Breast epithelium (tissue), 4 donors: ENCODE measurements at places on chromosomes 11 and 22. TPM values are rescaled to one million over a fixed set of nuclear protein-coding genes. Genes with fewer than 3 reads are reported as not detected.
A peak's percentile ranks its signal among the peaks of the same experiment; 100 is the strongest.

Gene SCARF2
- total RNA-seq = 14.7 TPM

DNA sequence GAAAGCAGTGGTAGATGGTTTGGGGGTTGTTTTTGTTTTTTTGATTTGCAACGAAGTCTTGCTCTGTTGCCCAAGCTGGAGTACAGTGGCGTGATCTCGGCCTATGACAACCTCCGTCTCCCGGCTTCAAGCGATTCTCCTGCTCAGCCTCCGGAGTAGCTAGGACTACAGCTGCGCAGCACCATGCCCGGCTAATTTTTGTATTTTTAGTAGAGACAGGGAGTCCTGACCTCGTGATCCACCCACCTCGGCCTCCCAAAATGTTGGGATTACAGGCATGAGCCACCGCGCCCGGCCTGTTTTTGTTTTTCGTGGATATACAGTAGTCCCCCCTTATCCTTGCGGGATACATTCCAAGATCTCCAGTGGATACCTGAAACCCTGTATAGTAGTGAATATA is 6.6 kb downstream of the EP300 start:
- DNase-seq = no peak
- H3K36me3 ChIP-seq = no peaks in the 10 kb centered on the region
- H3K27me3 ChIP-seq = no peaks in the 10 kb centered on the region
- H3K27ac ChIP-seq = no peak overlapping the region
- H3K4me1 ChIP-seq = peaks cover 4% of the 10 kb centered on the region
- H3K4me3 ChIP-seq = no peak overlapping the region

- no peaks in the 10 kb centered on the region for H3K4me1 ChIP-seq
- no peak overlapping the region for H3K27ac ChIP-seq
- H3K4me3 ChIP-seq = peak overlapping the region; percentile 63
- no peaks in the 10 kb centered on the region for H3K27me3 ChIP-seq
- DNase-seq = no peak
Observed at GRCh38 chr22:47090591-47091245, 328.3 kb downstream of the TBC1D22A start.

DNA sequence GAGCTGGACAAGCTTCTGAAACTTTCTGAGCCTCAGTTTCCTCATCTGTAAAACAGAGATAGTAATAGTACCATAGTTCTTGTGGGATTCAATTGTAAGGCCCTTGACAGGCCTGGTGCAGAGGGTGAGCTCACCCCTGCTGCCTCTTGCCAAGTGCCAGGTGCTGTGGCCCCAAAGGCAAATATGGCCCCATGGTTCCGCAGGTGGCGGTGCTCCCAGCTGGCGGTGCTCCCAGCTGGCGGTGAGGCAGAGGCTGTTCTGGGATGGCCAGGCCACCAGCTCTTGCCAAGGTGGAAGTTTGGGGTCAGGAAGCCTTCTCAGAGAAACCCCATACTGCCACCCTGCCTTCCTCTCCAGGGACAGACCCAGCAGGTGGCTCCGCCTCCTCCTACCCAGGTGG is 8.8 kb downstream of the NPTXR start:
- H3K27ac ChIP-seq = no peak overlapping the region
- H3K36me3 ChIP-seq = no peaks in the 10 kb centered on the region
- no peak overlapping the region for H3K4me3 ChIP-seq
- H3K4me1 ChIP-seq = no peaks in the 10 kb centered on the region

DNA sequence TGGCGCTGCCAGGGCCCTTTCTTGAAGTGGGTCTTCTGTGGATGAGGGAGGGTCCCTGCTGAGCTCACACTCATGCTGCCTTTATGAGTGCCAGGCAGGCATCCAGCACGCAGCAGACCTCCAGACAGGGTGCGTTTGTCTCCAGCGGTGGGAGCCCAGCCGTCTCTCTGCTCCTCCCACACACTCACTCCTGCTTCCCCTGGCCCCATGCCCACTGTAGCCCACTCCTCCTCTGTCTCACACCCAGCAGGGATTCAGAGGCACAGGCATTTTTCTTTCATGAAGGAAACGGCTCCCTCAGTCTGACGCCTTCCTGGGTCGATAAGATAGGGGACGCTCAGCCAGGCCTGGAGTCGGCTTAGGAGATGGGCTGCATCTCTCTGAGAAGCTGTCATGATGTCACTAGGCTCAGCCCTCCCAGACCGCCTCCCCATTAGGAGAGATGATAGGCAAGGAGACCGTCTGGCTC is 183.9 kb upstream of the NCAM1 start:
- DNase-seq = no peak
- H3K27ac ChIP-seq = no peak overlapping the region
- no peak overlapping the region for H3K4me3 ChIP-seq
- H3K4me1 ChIP-seq = no peaks in the 10 kb centered on the region
- H3K27me3 ChIP-seq = no peaks in the 10 kb centered on the region

- H3K4me3 ChIP-seq = no peak overlapping the region
- no peak overlapping the region for H3K27ac ChIP-seq
- DNase-seq = no peak
Observed at GRCh38 chr11:629237-629583, 2.2 kb upstream of the SCT start.

Gene EHF
- total RNA-seq = 132 TPM

Gene CHKB
- 71.4 TPM for total RNA-seq

Gene TUT1
- total RNA-seq = 12.1 TPM

- H3K4me1 ChIP-seq = no peaks in the 10 kb centered on the region
- H3K36me3 ChIP-seq = no peaks in the 10 kb centered on the region
- DNase-seq = peak; percentile 49
- H3K27ac ChIP-seq = no peak overlapping the region
Observed at GRCh38 chr11:63478896-63479295, 12.1 kb downstream of the PLAAT5 start.

Gene RAB3IL1
- total RNA-seq = 11.7 TPM

DNA sequence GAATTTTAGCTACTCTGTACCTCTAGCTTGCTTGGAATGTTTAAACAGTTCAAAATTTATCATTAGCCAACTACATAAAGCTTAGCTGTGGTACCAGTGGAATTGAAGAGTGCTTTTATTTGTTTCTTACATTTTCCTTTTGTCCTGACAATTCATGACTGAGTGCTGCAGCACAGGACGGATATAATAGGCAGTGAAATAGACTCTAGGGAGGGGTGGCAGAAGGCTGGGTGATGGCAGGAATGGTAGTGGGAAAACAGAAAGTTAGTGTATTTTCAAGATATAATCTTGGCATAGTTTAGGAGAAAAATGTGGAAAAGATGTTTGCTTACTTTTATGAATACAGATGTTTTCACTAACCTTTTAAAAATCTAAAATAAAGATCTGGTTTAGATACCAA is 31.1 kb upstream of the ARHGAP32 start:
- H3K4me1 ChIP-seq = no peaks in the 10 kb centered on the region
- no peaks in the 10 kb centered on the region for H3K27me3 ChIP-seq
- no peak overlapping the region for H3K27ac ChIP-seq
- no peaks in the 10 kb centered on the region for H3K36me3 ChIP-seq
- no peak overlapping the region for H3K4me3 ChIP-seq
- DNase-seq = no peak

Gene TBRG1
- total RNA-seq = 34.9 TPM

Gene OR5P2
- total RNA-seq = 13.0 TPM

- no peak overlapping the region for H3K27ac ChIP-seq
- no peak for DNase-seq
- H3K27me3 ChIP-seq = no peaks in the 10 kb centered on the region
- no peaks in the 10 kb centered on the region for H3K36me3 ChIP-seq
- H3K4me3 ChIP-seq = no peak overlapping the region
- H3K4me1 ChIP-seq = no peaks in the 10 kb centered on the region
Observed at GRCh38 chr11:8512547-8512946, 81.5 kb downstream of the STK33 start.

DNA sequence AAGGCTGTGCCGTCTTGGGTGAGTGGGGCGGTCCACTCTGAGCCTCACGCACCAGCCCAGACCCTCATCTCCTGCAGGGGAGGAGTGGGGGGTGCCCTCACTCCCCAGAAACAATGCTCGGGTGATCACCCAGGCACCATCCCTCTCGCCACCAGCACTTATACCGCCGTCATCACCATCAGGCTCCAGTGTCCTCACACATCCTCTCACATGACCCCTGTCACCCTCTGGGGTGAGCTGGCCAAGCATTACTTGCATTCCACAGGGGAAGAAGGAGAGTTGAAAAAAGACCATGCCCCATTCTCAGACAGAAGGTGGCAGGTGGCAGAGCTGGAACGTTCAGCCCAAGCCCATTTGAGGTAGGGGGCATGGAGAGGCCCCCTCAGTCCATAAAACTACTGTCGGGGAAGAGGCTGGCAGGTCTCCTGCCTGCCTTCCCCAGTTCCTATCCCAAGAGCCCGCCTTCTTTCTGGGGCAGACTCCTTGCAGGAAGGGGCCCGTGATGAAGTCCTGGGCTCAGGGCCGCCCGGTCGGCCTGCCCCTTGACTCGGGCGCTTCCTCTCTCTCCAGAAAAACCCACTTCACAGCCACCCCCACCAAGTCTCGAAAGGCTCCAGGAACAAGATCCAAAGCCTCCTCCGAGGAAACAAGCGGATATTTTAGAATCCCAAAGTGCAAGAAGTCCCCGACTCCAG is 153.3 kb downstream of the DSCAML1 start:
- H3K4me1 ChIP-seq = no peaks in the 10 kb centered on the region
- H3K36me3 ChIP-seq = no peaks in the 10 kb centered on the region
- no peaks in the 10 kb centered on the region for H3K27me3 ChIP-seq
- no peak overlapping the region for H3K27ac ChIP-seq
- no peak for DNase-seq
- no peak overlapping the region for H3K4me3 ChIP-seq

DNA sequence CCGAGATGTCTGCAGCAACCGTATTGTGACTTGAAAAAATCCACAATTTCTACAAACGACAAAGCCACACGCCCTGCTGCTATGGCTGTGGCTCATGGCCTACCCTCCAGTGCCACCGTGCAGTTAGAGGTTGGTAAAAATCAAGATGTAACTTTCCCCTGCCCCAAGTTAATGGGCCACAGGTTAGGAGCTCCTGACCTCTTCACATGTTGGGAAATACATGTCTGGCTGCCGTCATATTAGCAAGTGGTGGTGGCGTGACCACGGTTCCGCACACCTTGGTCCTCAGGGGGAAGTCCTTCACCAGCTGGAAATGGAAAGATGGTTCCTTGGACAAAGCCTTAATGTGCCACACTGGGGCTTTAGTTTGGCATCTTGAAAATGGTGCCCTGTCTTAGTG is 27.4 kb upstream of the CCND1 start:
- no peaks in the 10 kb centered on the region for H3K27me3 ChIP-seq
- no peaks in the 10 kb centered on the region for H3K36me3 ChIP-seq
- no peak overlapping the region for H3K4me3 ChIP-seq
- DNase-seq = no peak
- H3K4me1 ChIP-seq = no peaks in the 10 kb centered on the region

DNA sequence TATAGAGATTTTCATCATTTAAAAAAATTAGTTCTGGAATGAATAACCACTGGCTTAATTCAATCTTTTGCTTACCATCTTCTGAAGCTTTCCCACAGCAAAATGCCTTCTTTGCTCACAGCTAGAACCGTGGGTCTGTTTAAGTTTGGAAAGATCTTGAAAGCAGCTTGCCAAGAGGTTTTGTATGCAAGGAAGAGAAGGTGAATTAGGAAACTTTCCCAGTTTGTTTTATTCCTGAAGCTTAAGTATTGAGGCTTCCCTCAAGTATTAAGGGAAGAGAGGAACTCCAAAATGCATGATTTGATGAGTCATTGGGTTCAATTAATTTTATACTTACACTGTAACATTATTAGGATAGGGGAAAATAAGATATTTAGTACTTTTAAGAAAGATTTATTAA is 1.9 kb upstream of the ARHGEF12 start:
- no peak overlapping the region for H3K4me3 ChIP-seq
- H3K27me3 ChIP-seq = no peaks in the 10 kb centered on the region
- no peak for DNase-seq
- H3K27ac ChIP-seq = peak overlapping the region; percentile 98
- H3K4me1 ChIP-seq = peaks cover 10% of the 10 kb centered on the region

GRCh38 chr11:47393163-47394049 is 15.0 kb upstream of the SLC39A13 start:
- DNase-seq = no peak
- H3K27me3 ChIP-seq = no peaks in the 10 kb centered on the region
- H3K36me3 ChIP-seq = no peaks in the 10 kb centered on the region
- peak overlapping the region; percentile 88 for H3K27ac ChIP-seq
- no peak overlapping the region for H3K4me3 ChIP-seq

- H3K27ac ChIP-seq = peak overlapping the region; percentile 84
- H3K27me3 ChIP-seq = no peaks in the 10 kb centered on the region
- no peaks in the 10 kb centered on the region for H3K36me3 ChIP-seq
- H3K4me1 ChIP-seq = peaks cover 6% of the 10 kb centered on the region
- peak overlapping the region; percentile 100 for H3K4me3 ChIP-seq
Observed at GRCh38 chr22:42270176-42270509, 310 bp downstream of the TCF20 start.

DNA sequence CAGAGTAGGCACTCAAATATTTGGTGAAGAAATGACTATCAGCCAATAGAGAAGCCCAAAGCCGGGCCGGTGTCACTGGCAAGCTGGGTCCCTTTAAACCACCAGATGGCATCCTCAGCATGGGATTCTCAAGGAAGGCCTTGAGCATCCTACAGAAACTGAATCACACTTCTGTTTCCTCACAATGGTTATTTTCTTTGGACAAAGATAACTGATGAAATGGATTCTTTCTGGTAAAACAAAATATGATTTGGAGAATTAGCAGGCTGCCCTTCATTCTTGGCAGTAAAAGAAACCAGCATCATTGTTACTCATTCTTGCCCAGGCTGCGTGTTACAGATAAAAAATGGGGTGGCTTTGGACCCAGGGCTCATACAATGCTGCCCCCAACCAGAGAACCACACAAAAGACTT is 30.3 kb upstream of the ASPHD2 start:
- H3K27me3 ChIP-seq = no peaks in the 10 kb centered on the region
- no peak overlapping the region for H3K4me3 ChIP-seq
- H3K36me3 ChIP-seq = no peaks in the 10 kb centered on the region
- H3K27ac ChIP-seq = no peak overlapping the region
- no peaks in the 10 kb centered on the region for H3K4me1 ChIP-seq
- DNase-seq = peak; percentile 25

DNA sequence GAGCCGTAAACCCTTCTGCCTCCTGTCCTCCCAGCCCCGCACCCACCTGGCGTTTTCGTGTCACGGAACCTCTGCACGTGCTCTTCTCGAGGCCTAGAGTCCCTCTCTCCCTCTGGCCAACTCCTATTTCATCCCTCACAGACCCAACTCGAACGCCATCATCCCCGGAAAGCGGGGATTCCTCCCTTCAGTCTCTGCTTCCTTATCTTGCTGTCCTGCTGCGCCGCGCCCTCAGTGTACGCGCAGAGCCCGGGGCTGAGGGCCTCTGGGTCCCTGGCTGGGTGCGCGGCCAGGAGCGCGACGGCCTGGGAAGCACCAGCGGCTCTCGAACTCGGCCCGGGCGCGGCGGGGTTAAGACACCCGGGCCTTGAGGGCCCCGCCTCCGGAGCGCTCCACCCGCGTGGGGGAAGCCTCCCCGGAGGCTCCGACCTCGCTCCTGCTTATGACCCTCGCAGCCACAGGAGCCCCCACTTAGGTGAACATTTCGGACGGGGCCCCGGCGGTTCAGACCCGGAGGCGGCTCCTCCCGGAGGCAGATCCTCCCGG is 398 bp upstream of the ATG16L2 start:
- H3K27me3 ChIP-seq = no peaks in the 10 kb centered on the region
- peak overlapping the region; percentile 95 for H3K4me3 ChIP-seq
- peak overlapping the region; percentile 94 for H3K27ac ChIP-seq
- H3K36me3 ChIP-seq = no peaks in the 10 kb centered on the region
- DNase-seq = peak; percentile 70
